Inflammatory macrophage treated with lipopolysaccharide for 4 hours (primary cell): ENCODE measurements at places on chromosomes 4 and X.

GRCh38 chr4:38717604-38718003 is 53.6 kb downstream of the KLF3 start:
- no peak for DNase-seq

- DNase-seq = no peak
Observed at GRCh38 chr4:18961879-18962278, 940.3 kb upstream of the LCORL start.

GRCh38 chr4:83043801-83044407 is 8.9 kb downstream of the COPS4 start:
- peak; percentile 44 for DNase-seq

- DNase-seq = no peak
Observed at GRCh38 chr4:38504396-38504715, 159.6 kb upstream of the KLF3 start.

DNA sequence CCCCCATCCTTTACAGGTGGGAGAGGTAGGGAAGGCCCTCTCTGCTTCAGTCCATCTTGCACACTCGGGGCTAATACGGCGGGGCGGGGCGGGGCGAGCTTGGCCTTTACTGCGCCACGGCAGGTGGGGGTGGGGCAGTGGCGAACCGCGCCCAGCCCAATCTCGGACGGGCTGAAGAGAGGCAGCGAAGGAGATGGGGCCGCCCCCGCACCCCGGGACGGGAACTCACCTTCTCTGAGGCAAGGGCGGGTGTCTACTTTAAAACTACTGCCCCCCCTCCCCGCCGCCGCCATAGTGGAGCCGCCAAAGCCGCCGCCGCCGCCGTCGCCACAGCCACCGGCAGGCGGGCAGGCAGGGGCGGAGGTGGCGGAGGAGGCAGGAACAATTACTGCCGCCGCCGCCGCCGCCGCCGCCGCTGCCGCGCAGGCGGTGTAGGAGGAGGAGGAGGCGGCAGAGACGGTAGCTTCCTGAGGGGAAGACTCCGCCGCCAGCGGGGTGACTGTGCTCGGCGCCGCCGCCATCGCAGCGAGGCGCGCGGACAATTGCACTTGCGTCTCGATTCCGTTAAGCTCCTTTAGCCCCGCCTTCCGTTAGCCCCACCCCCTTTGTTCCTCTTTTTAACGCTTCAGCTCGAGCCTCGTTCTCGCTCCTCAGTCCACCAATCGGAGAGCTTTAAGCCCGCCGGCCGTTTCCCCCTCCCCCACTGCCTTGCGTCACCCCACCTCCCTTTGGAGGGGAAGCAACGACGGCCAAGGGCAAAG is at the start of gene ZMAT1:
Gene ZMAT1, minus strand, starts transcription at position 540 of the 761 bp plus-strand sequence. Its CDS starts 19 bp downstream, at position 521.
- DNase-seq = peak; percentile 94

GRCh38 chrX:7115557-7115956 is 32.0 kb upstream of the STS start:
- DNase-seq = no peak

GRCh38 chrX:23907111-23907497 is 634 bp downstream of the APOO start:
- DNase-seq = no peak
